Dermis blood vessel endothelial cell (primary cell): ENCODE measurements at places on chromosomes 7 and 10.

GRCh38 chr7:15041226-15041625, 138.7 kb upstream of the DGKB start:
- DNase-seq = no peak

- DNase-seq = peak; percentile 69
Measured at GRCh38 chr10:33334153-33334804, at the start of gene NRP1. NRP1 (minus strand) TSS chr10:33334667; CDS start chr10:33334382, 285 bp downstream.

- DNase-seq = no peak
Measured at GRCh38 chr7:39987641-39988347, 37.7 kb downstream of the CDK13 start.

DNA sequence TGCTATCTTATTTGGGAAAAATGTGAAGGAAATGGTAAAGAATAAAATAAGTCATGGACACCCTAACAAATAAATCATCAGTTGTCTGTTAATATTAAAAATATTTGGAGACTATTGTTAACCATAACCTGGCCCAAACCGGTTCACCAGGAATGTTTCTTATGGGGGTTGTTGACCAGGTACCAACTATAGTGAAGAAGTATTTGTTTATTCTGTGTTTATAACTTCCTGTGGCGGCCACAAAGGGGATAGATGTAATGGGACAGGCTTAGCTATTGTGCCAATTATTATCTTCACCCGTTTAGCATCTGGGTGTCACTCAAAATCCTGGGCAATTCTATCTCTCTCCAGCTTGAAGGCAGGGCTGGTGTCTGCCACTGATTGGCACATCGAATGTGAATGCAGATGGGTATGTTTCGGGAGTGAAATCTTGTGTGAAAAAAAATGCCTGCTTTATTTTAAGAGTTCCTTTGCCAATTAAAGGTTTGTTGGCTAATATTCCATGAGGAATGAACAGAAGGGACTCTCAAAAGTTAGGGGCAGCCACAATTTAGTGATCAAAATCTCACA, 500.9 kb downstream of the ARL4A start:
- DNase-seq = no peak
